ENCODE measurements at places on chromosomes 11 and 22. TPM values are rescaled to one million over a fixed set of nuclear protein-coding genes. Genes with fewer than 3 reads are reported as not detected.

Gene IFITM2
- 10.4 TPM for total RNA-seq

DNA sequence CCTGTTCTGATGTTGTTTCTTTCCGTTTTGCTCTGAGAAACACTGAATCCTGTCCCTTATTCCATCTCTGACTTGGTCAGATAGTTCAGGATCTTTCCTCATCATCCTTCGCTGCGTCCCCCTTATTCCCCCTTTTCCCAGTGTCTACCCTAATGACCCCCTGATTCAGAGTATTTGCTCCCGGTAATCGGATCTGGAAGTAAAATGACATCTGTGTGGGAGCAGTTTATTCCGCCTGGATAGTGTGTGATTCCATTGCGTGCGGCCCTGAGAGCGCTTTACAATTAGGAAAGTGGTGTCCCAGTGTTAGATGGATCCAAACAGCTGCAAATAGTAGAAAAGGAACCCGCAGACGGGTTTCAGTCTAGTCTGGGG is 606 bp downstream of the DRG1 start:
- no peak for DNase-seq

DNA sequence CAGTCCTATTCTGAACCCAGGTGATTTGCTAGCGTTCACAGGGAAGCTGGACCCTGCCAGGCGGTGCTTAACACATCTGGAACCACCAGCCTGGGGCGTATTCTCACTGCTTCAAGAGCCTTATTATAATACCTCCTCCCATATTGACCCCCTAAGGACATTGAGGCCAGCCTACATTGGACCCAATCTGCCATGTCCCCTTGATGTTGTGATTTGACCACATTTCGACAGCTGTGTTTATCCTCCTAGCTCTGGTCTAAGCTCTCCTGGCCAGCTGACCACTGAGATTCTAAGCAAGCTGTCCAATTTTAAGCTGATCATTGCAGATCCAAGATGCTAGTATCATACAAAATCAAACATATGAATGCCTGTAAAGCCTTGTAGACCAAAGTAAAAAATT is 148.1 kb upstream of the BLID start:
- DNase-seq, result no peak

Gene B3GAT1
- total RNA-seq, result not detected
